ENCODE measurements at places on chromosomes 3 and 15.

GRCh38 chr15:58898150-58898680, 35.3 kb downstream of the SLTM start:
- no peak for DNase-seq

- no peak for DNase-seq
These were observed 243.7 kb downstream of the SLC9A9 start for GRCh38 chr3:143604402-143605185.

GRCh38 chr15:49199666-49200065, 29.6 kb downstream of the GALK2 start:
- DNase-seq = no peak

DNA sequence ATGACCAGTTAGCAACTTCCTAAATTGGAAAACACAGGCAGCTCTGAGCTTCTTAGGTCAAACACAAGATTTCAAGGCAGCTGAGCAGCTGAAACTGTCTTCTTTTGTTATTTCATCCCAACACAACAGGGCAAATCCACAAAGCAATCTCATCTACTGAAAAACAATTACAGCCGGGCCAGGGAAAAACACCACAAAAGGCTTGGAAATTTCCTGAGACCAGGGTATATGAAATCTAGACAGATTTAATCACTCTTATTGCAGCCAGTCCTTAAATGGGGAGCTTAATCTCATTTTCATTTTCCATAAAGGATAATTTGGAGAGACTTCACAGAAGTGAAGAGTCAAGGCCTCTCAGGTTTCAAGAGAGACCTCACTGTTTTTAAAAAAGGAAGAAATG, 181.8 kb downstream of the SSR3 start:
- DNase-seq = no peak

GRCh38 chr3:123044981-123045763, 17.6 kb upstream of the SEMA5B start:
- no peak for DNase-seq

GRCh38 chr15:51156957-51157356, 62.3 kb upstream of the TNFAIP8L3 start:
- no peak for DNase-seq

GRCh38 chr15:63086947-63087346, 34.7 kb upstream of the LACTB start:
- no peak for DNase-seq

- no peak for DNase-seq
These were observed 283.5 kb downstream of the RPLP1 start for GRCh38 chr15:69736161-69736560.

GRCh38 chr3:177968891-177969290, 567.3 kb upstream of the KCNMB2 start:
- no peak for DNase-seq

GRCh38 chr3:16337856-16338540, 73.0 kb downstream of the OXNAD1 start:
- DNase-seq = no peak

DNA sequence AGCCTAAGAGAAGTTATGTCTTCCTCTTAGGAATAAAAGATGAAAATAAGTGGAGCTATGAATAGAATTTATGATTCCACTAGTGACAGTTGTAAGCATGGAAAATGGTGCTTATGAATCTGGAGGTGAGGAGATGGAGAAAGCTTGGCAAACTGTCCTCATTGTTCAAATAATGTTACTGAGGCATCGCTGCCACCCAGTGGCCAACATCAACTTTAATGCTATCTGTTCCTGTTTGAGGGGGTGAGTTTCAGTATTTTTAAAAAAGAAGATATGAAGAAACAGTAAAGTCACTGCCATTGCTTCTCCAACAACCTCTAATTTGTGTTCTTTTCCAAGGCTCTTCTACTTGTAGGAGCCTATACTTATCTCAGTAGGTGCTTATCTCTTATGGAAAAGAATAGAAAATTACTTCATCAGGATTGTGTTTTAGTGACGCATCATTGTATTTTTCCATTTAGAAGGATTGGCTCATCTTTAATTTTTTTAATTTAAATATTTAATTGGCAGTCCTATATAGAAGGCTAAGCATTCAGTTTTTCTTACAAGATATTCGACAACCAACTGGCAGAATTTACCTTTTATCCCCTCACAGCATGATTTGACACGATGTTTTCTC, 260.4 kb upstream of the P2RY1 start:
- DNase-seq = no peak

DNA sequence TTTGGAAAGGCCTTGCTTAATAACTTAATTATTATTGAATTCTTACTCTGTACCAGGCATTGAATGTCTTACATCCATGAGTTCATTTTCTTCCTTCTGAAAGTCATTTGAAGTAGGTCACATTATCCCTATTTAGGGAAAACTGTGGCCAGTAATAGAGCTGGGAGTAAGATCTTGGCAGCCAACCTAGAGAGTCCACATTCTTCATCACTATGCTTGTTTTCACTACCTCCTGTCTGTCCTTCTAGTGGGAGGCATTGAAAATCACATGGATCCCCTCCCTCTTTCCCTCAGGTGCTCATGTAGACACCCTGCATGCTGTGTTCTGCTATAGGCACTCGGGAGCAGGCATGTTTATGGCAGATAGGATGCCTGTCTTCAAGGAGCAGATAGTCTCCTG, 154.9 kb downstream of the EBLN2 start:
- DNase-seq = no peak

GRCh38 chr3:40990062-40990456, 209.2 kb upstream of the CTNNB1 start:
- DNase-seq = no peak

DNA sequence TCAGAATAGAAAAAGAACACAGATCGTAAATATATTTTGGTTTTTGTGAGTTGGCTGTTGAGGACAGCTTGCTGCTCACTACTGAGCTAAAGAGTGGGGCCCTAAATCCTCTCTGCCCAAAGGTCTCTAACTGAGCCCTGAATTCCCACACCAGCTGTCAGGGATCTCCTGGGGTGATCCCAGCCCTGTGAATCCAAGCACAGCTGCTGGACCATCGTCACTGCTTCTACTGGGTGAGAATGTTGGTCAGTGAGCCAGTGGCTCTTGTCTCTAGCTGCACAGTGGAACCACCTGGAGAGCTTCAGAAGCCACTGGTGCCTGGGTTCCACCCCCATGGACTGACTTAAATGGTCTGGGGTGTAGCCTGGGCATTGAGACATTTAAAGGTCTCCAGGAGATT, 90.5 kb upstream of the IL12A start:
- DNase-seq = no peak

- no peak for DNase-seq
These were observed 966.0 kb upstream of the SEMA6D start for GRCh38 chr15:46751303-46751702.

GRCh38 chr3:122458992-122459391, 43.1 kb upstream of the WDR5B start:
- DNase-seq = peak; percentile 18

DNA sequence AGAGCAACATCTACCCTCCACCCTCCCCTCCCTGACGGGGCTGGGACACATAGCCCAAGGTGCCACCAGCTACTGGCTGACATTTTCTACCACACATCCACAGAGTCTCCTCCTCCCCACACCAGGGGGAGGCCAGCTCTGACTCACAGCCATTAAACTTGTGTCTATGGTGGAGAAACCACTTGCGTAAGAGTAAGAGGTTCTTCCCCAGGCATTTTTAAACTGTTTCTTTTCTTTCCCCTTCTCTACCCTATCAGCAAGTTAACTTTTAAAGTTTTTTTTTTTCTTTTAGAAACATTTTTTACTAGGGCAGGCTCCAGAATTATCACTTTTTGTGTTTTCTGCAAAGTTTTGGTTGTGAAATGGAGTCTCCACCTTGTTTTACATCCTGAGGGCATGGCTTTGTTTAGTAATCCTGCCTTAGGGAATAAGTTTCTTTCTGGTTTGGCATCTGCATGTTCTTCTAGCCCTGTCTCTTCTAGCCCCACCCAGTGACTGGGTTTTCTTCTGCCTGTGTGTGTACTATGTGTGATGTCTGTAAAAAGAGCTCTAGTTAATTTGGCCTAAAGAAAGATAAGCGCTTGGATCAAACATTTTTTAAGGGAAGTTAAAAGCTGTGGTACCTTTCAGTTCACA, 148.8 kb upstream of the GADL1 start:
- no peak for DNase-seq
